ENCODE measurements at places on chromosomes 6 and 20. TPM values are rescaled to one million over a fixed set of nuclear protein-coding genes. Genes with fewer than 3 reads are reported as not detected.

The VSX1 gene
- total RNA-seq: 0.24 TPM

GRCh38 chr20:11188843-11189603, 515.2 kb upstream of the JAG1 start:
- no peak for DNase-seq

DNA sequence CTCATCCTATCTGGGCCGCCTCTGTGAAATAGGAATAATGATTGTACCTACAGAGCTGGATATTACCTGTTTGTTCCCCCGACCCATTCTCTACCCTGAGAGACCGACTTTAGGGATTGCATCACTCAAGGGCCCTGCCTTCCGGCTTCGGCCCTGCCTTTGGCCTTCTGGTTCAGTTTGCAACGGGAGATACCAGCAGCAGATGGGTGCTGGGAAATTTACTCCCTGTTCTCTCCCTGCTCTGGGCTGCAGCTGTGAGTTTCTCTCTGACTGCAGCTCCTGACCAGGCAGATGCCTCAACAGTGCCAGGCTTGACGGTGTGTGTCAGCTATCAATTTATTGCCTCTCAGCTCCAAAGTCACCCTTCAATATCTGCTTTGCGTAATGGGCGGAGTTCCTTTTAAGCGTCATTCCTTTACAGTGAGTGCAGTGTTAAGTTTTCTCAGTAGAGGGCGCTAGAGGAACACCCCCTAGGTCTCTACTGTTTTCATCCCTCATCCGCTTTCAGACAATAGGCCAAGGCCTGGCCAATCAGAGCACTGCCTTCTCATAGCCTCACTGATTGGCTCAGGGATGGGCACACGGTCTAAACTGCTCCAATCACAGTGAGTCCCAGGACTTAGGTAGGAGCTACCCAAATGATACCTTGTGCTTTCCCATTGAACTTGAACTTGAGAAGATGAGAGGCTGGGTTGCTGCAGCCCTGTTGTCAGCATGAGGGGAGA, 30.0 kb downstream of the KCNG1 start:
- DNase-seq: peak; percentile 56

The SRPK1 gene
- 55.4 TPM for total RNA-seq

- no peak for DNase-seq
Observed at GRCh38 chr20:535958-536357, 7.6 kb downstream of the CSNK2A1 start.

The GPX5 gene
- total RNA-seq: 4.6 TPM

DNA sequence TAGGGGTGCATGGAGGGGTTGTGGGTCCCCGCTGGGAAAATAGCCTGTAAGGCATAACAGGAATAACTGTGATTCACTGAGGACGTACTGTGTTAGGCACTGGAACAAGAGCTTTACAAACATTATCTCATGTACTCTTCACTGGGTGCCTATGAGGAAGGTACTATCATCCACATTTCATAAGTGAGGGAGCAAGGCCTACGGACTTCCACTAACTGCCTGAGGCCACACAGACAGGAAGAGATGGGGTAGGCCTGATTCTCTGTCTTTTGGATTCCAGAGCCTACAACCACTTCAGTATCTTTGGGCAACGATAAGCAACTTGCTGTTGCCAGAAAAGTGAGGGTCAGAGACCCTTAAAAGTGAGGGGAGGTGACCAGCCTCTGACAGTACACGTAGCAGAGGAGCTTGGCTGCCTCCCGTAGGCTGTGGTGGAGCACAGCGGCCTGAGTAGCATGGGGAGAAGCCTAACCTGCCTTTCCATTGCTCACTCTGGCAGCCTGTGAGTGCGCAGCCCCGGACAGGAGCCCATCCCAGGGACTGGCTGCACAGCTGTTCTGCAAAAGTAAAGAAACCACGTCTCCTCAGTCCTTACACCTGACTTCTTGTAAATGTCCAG, 30.4 kb downstream of the PSMB1 start:
- no peak for DNase-seq

DNA sequence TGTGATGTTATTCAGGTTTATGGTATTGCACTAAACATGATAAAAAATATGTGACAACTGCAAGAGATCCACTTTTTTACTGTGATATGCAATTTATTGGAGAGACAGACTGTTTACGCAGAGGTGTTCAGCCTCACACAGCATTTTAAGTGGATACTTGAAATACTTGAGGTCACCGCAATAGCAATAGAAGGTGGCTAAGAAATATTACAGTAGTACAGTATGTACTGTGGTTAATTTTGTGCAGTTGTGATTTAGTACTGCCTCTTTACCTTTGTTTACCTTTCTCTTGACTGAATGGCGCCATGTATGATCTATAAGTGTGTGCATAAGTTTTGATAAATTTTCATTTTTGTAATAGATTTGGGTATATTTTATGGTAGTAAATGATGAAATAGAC, 17.4 kb downstream of the MACROD2 start:
- no peak for DNase-seq

The THEMIS gene
- 3.1 TPM for total RNA-seq

GRCh38 chr20:53387983-53388675, 205.5 kb downstream of the ZNF217 start:
- DNase-seq: no peak

The PGC gene
- total RNA-seq: 0.96 TPM

The SLC22A1 gene
- total RNA-seq: 1.7 TPM

- DNase-seq: no peak
Observed at GRCh38 chr6:150606168-150606591, 6.5 kb downstream of the PLEKHG1 start.

The TPX2 gene
- total RNA-seq: 5.3 TPM

The GLP1R gene
- total RNA-seq: 2.6 TPM

GRCh38 chr20:36496707-36497669, 44.3 kb upstream of the MYL9 start:
- DNase-seq: no peak

The TNNC2 gene
- not detected for total RNA-seq

- DNase-seq: no peak
Observed at GRCh38 chr20:9838035-9838377, 870 bp downstream of the PAK5 start.

DNA sequence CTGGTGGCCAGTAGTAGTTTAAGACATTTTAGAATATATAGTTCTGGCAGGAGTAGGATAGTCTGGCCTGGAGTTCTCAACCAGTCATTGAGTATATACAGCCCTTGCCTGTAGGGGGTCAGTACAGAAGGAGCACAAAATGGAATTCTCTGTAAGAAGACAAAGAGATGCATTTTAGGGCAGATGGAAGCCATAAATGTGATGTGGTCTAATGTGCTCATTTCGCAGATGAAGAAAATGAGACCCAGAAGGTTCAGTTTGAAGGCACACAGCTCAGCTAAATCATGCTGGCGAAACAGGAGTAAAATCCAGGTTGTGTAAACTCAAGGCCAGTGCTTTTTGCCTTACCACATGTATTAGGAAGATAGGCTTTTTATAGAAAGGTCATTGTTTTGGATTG, 29.6 kb downstream of the QKI start:
- no peak for DNase-seq

DNA sequence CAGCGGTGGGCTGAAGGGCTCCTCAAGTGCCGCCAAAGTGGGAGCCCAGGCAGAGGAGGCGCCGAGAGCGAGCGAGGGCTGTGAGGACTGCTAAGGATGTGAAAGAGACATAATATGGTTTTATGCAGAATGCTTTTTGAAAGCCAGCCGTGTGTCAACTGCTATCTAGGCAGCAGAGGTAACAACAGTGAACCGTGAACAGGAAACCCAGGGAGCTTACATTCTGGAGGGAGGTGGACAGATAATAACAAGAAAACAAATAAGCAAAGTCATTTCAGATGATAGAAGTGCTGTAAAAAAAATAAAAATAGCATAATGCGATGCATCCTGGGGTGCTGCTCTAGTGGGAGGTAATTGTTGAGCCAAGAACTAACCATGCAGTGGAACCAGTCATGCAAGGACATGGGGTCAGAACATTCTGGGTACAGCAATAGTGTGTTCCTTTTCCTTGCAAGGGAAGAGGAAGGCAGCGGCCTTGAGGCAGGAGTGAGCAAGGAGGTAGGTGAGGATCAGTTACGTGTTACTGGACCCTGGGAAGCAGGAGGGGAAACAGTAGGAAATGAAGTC, 134.4 kb upstream of the TMEM170B start:
- no peak for DNase-seq

The PROKR2 gene
- not detected for total RNA-seq

GRCh38 chr6:163941624-163941976, 527.1 kb downstream of the QKI start:
- no peak for DNase-seq

DNA sequence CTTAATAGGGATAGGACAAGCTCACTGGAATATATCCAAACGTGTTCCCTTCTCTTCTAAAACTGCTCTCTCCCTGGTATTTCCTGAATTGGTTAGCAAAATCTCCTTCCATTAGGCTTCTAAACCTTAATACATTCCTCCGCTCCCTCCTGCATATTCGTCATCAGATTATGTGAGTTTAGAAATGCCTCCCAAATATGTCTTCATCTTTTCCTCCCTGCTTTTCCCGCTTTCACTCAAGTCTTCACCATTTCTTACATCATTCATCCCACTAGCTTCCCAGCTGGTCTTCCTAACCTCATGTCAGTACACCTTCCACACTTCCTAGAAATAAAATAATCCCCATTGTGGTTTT, 26.9 kb downstream of the SLC22A16 start:
- DNase-seq: peak; percentile 46

- no peak for DNase-seq
Observed at GRCh38 chr6:161732594-161732993, 458.7 kb upstream of the AGPAT4 start.

DNA sequence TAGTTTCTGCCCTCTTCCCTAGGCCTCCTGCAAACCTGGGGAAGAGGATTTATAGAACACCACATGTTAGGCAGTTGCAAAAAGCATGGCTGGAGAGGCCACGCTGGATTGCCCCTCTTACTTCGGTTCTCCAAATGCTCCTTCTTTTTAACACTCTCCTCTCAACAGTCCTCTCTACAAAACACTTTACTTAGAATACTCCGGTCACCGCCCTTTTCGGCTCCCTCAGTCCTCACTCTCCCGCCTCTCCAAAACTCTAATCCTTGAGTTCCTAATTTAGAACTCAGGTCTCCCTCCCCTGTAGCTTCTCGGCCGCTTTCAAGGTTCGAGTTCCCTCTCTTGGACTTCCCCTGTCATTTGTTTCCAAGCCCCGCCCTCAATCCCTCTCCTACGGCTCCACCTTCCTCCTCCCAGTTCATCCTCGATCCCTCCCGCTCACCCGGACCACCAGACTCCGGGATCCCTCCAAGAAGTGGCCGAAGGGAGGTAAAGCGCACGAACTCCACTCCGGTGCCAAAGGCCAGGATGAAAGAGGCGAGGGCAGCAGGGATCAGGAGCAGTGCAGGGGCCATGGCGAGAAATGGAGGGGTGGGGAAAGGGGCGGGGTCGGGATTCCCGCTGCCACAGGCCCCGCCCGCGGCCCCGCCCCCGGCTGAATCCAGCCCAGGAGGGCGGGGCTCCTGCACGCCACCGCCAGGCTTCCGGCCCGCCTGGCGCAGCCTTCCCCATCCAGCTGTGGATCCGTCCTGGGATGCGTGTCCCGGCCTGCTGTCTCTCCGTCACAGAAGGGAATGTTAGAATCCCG, at the start of gene NRM:
TSS of gene NRM (minus strand) at position 582 of the 805 bp plus-strand sequence. CDS start at position 572, 10 bp downstream.
- peak; percentile 96 for DNase-seq

DNA sequence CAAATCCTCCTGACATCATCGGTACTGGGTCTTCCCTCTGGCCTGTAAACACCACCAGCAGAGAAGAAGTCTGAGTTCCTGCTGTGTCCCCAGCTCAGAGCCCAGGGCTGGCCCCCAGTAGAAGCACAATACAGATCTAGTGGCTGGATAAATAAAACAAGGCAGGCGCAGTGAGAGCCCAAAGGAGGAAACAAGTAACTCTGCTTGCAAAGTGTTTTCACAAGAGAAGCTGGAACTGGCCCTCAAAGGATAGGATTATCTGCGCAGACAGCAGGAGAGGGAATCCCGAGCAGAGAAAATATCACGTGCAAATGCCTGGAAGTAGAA, 205.1 kb downstream of the ZDHHC14 start:
- DNase-seq: no peak

DNA sequence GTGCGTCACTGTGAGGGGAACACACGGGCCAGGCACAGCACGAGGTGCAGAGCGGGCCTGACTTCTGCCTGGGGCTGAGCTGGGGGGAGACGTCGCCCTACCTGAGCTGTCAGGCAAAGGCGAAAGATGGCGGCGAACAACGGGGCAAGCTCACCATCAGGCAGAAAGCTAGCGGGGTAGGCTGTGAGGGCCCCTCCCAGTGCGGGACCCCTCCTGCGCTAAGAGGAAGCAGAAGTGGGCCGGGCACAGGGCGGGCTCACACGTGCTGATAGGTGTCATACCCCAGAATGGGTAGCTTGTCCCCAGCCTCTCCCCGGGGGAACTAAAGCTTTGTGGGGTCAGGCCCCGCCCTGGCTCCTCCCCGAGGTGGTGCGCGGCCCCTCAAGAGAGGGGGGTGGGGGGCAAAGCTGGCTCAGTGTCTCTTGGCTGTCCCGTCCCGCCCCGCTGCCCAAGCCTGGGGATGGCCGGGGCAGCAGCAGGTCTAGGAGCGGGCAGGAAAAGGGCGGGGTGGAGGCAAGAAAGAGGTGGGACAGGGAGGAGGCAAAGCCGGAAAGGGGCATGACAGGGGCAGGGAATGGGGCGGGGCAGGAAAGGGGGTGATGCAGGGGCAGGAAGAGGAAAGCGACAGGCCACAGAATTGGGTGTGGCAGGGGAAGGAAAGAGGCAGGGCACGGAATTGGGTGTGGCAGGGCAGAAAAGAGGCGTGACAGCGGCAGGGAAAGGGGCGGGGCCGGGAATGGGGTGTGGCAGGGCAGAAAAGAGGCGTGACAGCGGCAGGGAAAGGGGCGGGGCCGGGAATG, 14.7 kb downstream of the UCKL1 start:
- no peak for DNase-seq

GRCh38 chr6:49430866-49431265, 32.2 kb downstream of the MMUT start:
- no peak for DNase-seq

DNA sequence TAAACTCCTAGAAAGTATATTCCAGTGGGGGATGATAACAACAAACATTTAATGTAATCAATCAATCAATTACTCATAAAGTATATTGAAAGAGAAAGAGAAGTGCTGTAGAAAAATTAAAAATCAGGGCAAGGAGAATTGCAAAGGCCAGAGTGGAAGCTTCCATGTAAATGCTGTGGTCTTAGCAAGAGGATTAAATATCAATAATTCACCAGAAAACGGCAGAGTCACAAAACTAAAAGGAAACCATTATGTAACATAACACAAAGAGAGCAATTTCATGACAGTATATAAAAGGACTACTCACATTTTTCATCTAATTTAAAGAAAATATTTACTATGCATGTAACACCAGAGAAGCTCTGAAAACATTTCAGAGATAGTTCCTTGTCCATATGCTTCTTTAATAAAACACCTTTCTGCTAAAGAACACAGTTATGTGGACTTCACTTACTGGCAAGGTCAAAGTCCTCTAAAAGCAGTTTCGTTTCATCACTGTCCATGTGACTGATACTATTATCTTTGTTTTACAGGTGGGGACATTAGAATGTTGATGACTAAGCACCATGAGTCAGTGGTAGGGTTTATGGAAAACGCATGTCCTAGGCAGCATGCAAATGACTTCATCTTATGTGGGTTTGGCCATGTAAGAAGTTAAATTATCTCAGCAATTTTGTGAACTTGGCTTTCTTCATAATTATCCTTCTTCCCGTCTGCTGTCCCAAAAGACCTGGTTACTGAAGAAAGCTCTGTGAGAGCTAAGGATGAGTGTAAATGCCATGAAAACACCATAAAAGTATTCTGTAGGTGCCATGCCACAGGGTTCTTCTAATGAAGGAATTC, 185.8 kb upstream of the TENT5A start:
- DNase-seq: peak; percentile 87

The RSPO4 gene
- total RNA-seq: not detected

GRCh38 chr6:43817192-43817591, 47.2 kb downstream of the VEGFA start:
- DNase-seq: no peak
